IMR-90 (cell line): ENCODE measurements at places on chromosomes 3 and 15. TPM values are rescaled to one million over a fixed set of nuclear protein-coding genes. Genes with fewer than 3 reads are reported as not detected.
A peak's percentile ranks its signal among the peaks of the same experiment; 100 is the strongest.

DNA sequence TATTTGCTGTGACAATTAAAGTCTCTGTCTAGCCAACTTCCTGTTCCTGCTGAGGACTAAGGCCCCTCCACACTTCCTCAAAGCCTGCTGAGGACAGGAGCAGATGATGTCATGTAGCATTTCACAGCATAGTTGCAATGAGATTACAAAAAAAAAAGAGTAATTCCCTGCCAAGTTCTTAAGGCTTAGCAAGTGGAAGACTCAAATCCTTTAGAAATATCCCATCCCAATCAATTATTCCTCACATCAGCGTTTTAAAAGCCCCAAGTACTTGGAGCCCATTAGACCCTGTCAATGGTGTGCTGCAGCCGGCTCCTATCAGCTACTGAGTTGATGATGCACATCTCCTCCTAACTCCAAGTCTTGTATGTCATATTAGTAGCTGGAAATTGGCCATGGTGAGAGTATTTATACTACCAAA lies 51.7 kb downstream of the TRANK1 start:
- peak; percentile 76 for DNase-seq
- H3K27ac ChIP-seq, result no peak overlapping the region
- no peak overlapping the region for H3K4me3 ChIP-seq
- no peaks in the 10 kb centered on the region; the same call in 1 of the 2 replicates for H3K4me1 ChIP-seq
- peaks cover 14% of the 10 kb centered on the region for H3K36me3 ChIP-seq

DNA sequence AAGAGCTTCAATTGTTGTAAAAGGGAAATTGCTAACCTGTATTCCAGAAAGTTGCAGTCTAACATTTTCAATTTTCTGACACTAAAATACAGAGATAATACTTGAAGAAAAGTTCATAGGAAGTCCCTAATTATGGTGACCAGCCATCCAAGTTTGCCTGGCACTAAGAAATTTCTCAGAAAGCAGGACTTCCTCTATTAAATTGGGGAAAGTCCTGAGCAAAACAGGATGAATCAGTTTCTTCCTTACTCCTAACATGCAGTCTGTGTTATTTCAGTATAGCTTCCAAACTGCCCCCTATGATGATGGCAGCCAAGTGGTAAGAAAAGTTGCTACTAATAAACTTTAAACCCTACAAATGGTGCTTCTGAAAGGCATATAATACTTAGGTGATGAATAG lies 133.5 kb upstream of the SGO1 start:
- no peaks in the 10 kb centered on the region for H3K4me1 ChIP-seq
- H3K27me3 ChIP-seq, result no peaks in the 10 kb centered on the region
- DNase-seq, result no peak
- H3K27ac ChIP-seq, result no peak overlapping the region
- no peak overlapping the region for H3K4me3 ChIP-seq

DNA sequence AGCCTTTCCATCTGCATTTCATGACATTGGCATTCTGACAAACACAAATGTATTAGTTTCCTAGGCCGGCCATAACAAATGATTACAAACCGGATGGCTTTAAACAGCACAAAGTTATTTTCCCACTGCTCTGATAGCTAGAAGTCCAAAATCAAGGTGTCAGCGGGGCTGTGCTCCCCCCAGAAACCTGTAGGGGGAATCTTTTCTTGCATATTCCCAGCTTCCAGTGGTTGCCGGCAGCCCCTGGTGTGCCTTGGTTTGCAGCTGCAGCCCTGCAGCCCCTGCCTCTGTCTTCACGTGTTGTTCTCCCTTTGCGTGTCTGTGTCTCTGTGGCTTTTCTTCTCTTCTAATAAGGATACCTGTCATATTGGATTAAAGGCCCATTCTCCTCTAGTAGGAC lies 79.0 kb upstream of the CDV3 start:
- no peaks in the 10 kb centered on the region for H3K36me3 ChIP-seq
- no peak overlapping the region for H3K27ac ChIP-seq
- H3K4me1 ChIP-seq, result no peaks in the 10 kb centered on the region; the same call in 1 of the 2 replicates
- no peak overlapping the region for H3K4me3 ChIP-seq

DNA sequence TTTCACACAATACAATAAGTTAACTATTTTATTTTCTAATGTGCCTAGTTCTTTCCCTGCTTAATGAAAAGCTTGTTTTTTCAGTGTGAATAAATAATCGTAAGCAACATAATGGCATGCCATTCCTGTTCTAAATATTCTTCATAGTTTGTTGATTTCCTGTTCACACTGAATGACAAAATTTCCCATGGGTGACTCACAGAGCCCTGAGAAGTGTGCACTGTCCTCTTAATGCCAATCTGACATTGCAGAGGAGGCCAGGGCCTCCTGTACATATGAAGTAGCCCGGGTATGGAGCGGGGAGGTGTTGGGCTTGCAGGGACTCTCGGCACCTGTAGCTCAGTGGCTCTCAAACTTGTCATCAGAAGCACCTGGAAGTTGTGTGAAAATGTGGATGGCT lies 24.3 kb downstream of the CCR3 start:
- H3K4me1 ChIP-seq, result no peaks in the 10 kb centered on the region
- no peaks in the 10 kb centered on the region for H3K36me3 ChIP-seq
- H3K27me3 ChIP-seq, result peaks cover 12% of the 10 kb centered on the region
- H3K4me3 ChIP-seq, result no peak overlapping the region
- DNase-seq, result no peak

DNA sequence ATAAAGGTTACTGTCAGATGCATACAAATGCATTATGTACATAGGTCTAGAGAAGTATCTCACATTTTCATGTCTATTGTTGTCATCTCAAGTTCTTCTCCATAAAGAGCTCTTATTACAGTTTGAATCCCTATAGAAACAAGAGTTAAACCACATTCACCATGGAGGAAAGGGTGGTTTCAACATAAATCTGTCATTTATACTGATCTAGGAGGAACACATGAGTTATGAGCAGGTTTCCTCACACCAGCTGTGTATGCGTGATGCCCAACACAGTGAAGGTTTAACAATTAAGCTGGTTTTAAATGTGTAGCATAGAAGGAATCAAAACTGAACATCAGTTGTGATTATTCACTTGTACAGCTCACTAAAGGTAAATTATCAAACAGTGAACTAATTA lies 251.7 kb downstream of the KCNMB2 start:
- no peaks in the 10 kb centered on the region for H3K27me3 ChIP-seq
- H3K36me3 ChIP-seq, result no peaks in the 10 kb centered on the region
- no peaks in the 10 kb centered on the region for H3K4me1 ChIP-seq
- no peak overlapping the region for H3K4me3 ChIP-seq
- H3K27ac ChIP-seq, result no peak overlapping the region

- H3K4me3 ChIP-seq, result no peak overlapping the region
- H3K27ac ChIP-seq, result peak overlapping the region; percentile 14
- DNase-seq, result peak; percentile 52
- H3K4me1 ChIP-seq, result peaks cover 4% of the 10 kb centered on the region
- H3K36me3 ChIP-seq, result no peaks in the 10 kb centered on the region
- no peaks in the 10 kb centered on the region for H3K27me3 ChIP-seq
Observed at GRCh38 chr3:64417816-64418215, 192.6 kb upstream of the PRICKLE2 start.

The INKA1 gene
- 4.5 and 5.4 TPM in 2 replicates for polyA plus RNA-seq

GRCh38 chr3:160005004-160005403 lies 16.4 kb downstream of the IL12A start:
- H3K36me3 ChIP-seq, result no peaks in the 10 kb centered on the region
- DNase-seq, result no peak
- 0 out of 2 replicates have a peak, but pooled peaks cover 1% of the 10 kb centered on the region for H3K4me1 ChIP-seq
- H3K27ac ChIP-seq, result no peak overlapping the region
- H3K4me3 ChIP-seq, result no peak overlapping the region

The SLC51A gene
- not detected in 2 replicates for polyA plus RNA-seq

DNA sequence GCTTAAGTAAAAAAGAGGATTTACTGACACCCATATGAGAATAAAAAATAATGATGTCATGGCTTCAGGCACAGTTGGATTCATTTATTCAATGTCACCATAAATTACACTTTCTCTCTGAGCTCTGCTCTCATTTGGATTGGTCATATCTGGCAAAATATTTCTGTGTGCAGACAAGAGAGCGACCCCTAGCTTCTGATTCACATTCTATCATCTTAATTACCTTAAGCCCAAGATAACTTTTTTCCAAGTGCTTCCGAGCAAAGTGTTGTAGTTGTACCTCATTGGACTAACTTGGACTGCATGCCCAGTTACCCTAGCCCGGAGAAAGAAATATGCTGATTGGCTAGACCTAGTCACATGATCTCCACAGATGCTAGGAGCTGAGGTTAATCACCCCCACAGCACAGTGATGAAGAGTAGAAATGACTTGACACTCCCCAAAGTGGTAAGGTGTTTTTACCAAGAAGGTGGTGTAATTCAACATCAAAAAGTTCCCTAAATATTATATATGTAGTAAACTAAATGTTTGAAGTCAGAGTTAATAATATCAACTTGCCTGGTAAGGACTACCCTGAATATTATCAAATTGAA lies 552.2 kb upstream of the SUCLG2 start:
- no peak overlapping the region for H3K4me3 ChIP-seq
- DNase-seq, result no peak
- no peaks in the 10 kb centered on the region for H3K27me3 ChIP-seq

DNA sequence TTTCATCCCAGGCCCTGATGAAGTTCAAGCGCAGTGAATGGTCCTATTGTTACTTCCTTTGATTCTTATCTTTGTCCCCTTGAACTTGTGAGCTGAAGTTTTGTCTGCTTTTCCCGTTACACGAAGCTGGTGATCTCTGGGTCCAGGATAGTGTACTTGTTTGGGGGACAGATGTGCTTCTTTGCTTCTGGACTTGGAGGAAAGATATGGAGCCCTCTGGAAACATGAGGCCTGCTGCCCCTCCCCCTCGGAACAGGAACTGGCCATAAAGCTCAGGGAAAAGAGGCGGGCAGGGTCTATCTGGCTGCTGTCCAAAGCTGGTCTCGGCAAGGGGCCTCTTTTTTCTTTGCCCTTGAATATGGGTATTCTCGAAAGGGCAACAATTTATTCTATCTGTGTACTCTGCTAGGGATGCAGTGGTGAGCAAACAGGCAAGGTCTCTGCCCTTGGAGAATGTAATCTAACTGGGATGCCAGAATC lies 47.6 kb downstream of the IDH2 start:
- no peak overlapping the region for H3K4me3 ChIP-seq
- no peak for DNase-seq
- no peak overlapping the region for H3K27ac ChIP-seq
- H3K27me3 ChIP-seq, result no peaks in the 10 kb centered on the region

DNA sequence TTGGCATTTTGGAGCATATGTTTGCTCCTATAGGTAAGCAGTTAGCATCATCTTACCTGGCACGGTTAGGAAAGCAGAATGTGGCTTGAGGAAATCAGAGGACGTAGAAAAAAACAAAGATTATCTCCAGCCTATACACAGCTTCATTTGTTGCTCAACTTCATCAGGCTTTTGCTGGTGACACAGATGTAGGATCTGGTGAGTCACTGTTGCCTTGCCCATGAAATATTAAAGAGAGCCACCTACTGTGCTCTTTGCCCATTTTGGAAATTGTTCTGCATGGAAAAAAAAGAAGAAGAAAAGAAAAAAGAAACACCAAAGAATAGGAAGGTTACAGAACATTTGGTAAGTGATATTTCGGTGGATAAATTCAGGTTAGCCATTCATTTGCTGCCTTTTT lies 3.8 kb downstream of the IL1RAP start:
- no peak overlapping the region for H3K27ac ChIP-seq
- H3K4me3 ChIP-seq, result no peak overlapping the region
- no peaks in the 10 kb centered on the region for H3K36me3 ChIP-seq

The PLSCR2 gene
- polyA plus RNA-seq, result not detected in 2 replicates

DNA sequence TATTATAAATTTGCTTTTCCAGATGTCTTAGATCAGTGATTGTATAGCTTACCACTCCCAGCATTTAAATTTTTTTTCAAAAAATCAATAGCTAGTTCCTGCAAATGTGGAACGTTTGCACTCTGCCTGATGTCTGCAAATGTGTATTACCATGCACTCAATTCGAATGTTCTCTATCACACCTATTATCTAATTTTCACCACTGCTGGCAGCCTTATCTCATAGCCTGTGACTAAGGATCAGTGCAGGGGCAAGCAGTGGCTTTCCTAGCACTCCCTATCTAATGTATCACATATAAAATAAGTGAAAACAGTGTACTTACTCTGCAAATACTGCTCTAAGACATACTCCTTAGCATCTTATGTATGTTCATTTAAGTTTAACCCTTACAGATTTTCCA lies 196.3 kb upstream of the PLSCR5 start:
- DNase-seq, result no peak
- no peak overlapping the region for H3K27ac ChIP-seq
- H3K27me3 ChIP-seq, result no peaks in the 10 kb centered on the region

The NPAP1 gene
- not detected in 2 replicates for polyA plus RNA-seq

DNA sequence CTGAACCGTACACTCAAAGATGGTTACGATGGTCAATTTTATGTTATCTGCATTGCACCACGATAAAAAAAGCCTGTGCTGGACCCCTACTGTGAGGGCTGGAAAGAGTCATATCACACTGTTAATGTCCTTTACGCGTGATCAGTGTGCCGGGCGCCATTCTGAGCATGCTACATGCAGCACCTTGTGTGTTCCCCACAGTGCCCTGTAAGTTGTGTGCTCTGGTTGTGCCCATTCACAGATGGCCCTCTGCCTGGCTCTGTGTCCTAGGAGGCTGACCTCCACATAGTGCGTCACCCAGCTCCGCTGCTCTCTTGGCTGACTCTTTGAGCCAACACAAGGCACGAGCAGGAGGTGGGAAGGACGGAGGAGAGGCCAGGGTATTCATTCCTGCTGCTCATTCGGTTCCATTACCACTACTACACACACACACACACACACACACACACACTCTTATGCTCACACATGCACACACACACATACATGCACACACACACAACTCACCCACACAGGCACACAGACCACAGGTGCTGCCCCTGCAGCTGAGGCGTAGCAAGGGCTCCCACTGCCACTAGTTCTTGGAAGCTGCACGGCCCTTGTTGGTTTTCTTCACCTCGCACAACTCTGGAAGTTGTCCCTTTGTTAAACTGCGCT lies 129.6 kb upstream of the IQSEC1 start:
- H3K4me1 ChIP-seq, result no peaks in the 10 kb centered on the region
- H3K27me3 ChIP-seq, result peaks cover 20% of the 10 kb centered on the region
- no peaks in the 10 kb centered on the region for H3K36me3 ChIP-seq

DNA sequence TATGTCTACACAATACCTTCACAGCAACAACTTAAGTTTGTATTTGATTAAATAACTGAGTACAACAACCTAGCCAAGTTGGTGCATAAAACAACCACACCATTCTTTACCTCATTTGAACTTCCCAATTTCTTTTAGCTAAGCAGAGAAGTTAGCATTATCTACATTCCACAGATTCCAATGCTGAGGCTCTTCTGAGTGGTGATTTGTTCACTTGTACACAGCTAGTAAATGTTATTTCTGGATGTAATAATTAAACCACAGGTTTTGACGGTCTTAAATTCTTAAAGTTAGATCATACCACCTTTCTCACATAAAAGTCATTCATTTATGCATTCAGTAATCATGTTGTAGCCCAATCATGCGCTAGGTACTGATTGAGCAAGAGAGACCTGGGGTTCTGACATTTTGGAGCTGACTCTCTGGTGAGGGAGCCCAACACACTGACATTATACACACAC lies 102.5 kb downstream of the SST start:
- peaks cover 6% of the 10 kb centered on the region for H3K4me1 ChIP-seq
- peak; percentile 57 for DNase-seq
- H3K27me3 ChIP-seq, result no peaks in the 10 kb centered on the region
- no peak overlapping the region for H3K4me3 ChIP-seq
- H3K27ac ChIP-seq, result peak overlapping the region; percentile 69; the same call in 1 of the 2 replicates

The MESP1 gene
- 0.10 and 0.13 TPM in 2 replicates for polyA plus RNA-seq
